ENCODE measurements at places on chromosomes 5 and 9.
A peak's percentile ranks its signal among the peaks of the same experiment; 100 is the strongest.

GRCh38 chr5:82183828-82184227, 94.3 kb downstream of the RPS23 start:
- DNase-seq, result peak; percentile 44

- DNase-seq, result no peak
These were observed 57.4 kb downstream of the GCNT1 start for GRCh38 chr9:76516350-76516749.

- DNase-seq, result no peak
These were observed 80.1 kb downstream of the MACROH2A1 start for GRCh38 chr5:135318924-135319323.

GRCh38 chr5:169272731-169273427, 28.1 kb downstream of the SLIT3 start:
- no peak for DNase-seq

DNA sequence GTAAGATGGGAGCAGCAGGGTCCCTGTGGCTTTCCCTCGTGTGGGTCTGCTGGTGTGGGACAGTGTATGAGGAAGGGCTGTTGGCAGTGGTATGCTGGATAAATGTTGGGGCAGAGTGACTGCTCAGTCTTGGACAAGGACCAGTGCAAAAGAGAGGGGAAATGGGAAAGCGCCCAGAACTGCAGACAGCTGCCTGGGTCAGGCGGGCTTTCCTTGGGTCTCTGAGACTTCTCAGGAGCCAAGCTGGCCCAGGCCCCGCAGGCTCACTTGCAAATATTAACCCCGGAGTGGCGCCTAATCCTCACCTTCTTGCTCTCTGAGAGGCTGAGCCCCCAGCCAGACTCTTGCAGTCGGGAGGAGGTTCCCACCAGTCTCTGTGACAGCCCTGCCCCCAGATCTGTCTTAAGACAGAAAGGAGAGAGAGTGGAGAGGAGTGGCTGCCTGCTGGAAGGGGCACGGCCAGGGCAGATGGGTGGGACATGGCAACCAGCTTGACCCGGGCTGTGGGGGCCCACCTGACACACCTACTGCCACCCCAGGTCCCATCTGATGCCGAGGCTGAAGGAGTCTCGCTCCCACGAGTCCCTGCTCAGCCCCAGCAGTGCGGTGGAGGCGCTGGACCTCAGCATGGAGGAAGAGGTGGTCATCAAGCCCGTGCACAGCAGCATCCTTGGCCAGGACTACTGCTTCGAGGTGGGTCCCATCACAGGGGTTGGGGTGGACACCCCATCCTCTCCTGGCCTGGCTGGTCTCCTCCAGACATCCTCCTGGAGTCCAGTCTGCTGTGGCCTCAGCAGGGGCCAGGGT, 105.2 kb downstream of the DAB2IP start:
- DNase-seq, result no peak

All from myocyte (in vitro differentiated cells).